ENCODE measurements at places on chromosomes 7 and 10.

DNA sequence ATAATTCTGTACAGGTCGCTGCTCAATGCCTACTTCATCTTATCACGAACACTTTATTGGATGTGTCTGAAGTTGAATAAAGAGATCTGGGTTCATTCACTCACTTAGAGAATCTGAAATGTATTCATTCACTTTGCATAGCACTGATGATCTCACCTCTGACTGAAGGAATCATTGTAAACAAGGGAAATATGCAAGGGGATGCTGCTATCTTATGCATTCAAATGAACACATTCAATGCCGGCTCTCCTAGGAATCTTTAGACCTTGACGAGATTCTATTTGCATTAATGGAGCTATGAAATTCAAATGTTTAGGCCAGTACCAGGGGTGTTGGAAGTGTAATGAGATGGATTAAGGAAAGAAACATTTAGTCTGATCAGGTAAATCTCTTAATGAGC, 200.6 kb upstream of the COBL start:
- no peak for DNase-seq

GRCh38 chr7:140661124-140661523, 11.6 kb upstream of the ADCK2 start:
- no peak for DNase-seq

DNA sequence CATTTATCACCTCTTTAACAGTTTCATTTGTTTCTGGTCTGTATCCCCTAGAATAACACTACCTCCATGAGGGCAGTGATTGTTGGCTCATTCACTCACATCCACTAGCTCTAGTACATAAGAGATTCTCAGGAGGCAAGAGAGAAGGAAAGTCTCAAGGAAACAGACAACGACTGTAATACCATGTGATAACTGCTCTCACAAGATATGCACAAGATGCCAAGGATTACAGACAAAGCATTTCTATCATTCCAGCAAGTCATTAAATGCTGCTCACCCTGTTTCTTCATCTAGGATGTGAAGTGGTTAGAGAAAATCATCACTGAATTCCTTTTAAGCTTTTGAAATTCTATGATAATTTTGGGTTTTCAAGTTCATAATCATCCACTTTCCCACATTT, 115.3 kb downstream of the HIBADH start:
- DNase-seq = peak; percentile 51

DNA sequence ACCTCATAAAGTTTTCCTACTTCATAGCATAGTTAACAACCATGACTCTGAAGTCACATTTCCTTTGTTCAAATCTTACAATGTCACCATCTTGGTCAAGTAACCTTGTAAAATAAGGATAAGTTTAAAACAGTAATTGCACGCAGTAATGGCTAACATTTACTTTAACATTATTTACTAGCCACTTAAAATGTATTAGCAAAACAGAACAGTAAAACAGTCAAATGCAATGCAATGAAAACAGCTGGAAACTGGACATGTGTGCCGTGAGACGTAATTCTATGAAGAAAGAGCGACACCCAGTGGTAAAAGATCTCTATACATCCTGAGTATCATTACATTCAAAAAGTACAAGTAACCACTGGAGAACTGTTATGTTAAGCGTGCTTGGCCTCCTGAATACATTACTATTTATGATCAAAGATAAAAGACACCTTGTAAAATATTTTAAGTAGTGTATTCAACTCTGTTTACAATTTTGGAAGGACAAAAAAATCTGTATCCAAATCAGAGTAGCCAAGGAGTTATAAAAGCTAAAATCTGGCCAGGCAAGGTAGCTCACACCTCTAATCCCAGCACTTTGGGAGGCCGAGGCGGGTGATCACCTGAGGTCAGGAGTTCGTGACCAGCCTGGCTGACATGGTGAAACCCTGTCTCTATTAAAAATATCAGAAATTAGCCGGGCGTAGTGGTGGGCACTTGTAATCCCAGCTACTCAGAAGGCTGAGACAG, 27.2 kb downstream of the ATE1 start:
- DNase-seq = peak; percentile 67

DNA sequence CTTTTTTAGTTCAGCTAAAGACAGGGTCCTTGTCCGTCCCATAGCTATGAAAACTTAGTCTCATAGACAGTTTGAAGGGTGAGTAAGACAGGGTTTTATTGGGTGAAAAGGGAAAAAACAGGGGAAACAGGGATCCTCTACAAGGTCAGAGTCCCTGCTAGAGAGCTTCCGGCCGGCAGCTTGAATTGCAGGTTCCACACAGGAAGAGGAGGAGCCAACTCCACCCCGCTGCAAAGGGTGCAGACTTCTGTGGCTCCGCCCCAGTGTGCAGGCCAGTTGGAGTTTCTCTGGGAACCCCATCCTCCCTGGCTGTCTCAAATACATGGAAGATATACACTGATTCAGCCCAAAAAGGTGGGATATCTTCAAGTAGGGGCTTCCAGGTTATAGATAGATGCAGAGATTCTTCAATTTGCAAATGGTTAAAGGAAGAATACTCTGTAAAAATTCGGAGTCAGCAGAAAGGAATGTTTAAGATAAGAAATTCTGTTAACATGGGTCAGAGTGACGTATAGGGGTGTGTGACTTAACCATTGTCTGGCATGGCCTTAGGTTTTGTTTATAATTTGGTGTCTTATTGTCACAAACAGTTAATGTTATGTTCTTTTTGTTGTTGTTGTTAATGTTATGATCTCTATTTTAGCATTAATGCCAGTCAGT, 34.6 kb upstream of the HECW1 start:
- DNase-seq = peak; percentile 21

DNA sequence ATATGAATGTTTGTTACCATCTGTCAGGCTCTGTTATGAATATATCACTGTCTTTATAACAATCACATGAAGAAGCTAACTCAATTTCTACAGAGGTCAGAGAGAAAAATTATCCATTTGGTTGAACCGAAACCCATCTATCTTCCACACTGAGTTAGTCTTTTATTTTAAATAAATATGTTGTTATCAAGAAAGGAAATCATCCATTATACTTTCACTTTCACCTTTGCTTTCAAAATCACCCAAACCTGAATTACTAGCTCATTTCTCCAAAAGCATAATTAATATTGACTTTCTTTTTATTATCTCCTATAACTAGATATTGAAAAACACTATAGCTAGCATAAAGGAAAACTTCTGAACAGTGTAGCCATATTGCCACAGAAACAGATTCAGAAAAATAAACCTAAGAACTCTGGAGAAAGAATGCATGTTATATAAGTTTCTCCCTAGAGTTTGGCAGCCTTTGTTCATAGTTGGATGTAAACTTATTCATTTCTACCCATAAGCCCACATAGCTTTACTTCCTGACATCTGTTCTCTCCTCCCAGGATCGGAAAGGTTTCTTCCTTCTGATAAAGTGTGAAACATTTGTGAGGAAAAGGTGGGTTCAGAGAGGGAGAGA, 66.0 kb downstream of the NPSR1 start:
- DNase-seq = no peak

DNA sequence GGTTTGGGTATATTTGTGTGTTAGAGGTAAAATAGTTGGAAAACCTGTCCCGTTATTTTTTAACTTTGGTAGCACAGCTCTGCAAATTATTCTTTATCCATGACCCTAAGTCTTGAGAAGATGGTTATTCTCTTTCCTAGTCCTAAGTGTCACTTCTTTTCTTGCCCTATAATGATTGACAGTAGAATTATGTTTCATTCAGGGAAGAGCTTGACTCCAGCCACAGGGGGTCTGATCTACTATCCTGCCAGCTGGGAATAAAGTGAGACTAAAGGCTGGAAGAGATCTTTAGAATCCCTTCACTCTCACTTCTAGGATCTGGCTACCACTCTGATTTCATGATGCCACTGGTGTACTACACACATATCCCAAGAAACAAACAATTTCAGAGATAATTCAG, 90.4 kb downstream of the PHTF2 start:
- no peak for DNase-seq

GRCh38 chr7:95200741-95201140, 123.6 kb downstream of the PON1 start:
- no peak for DNase-seq

DNA sequence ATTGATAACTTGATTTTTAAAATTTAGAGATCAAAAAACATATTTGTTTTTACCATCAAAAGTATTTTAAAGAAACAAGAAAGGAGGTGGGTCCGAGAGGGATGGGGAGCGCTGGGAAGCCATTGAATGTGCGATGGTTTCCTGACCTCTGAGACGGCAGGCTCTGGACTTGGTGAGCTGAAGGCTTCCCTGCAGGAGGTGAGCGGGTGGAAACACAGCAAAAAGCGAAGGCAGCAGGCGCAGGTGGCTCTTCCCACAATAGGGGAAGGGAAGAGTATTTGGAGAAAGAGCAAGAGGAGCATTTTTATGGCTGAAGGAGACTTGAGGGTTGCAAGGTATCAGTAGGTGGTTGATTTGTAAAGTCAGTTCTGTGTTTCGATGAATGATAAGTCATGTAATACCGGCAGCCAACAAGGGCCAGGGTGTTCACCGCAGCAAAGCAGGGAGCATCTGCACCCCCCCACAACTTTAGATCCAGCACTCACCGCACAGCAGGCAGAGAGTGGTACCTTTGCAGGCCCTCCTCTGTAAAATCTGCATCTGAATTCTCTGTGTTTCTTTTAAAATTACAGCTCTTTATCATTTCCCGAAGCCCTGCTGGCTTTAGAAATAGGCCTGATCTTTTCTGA, 10.5 kb downstream of the C10orf53 start:
- DNase-seq = no peak

DNA sequence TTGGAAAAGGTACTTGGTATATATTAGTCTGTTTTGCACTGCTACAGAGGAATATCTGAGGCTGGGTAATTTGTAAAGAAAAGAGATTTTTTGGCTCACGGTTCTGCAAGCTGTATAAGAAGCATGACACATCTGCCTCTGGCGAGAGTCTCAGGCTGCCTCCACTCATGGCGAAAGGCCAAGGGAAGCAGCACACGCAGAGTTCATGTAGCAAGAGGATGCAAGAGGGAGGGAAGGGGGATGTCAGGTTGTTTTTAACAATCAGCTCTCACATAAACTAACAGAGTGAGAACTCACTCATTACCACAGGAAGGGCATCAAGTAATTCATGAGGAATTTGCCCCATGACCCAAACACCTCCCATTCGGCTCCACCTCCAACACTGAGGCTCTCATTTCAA, 484.8 kb upstream of the DPP6 start:
- DNase-seq = no peak

DNA sequence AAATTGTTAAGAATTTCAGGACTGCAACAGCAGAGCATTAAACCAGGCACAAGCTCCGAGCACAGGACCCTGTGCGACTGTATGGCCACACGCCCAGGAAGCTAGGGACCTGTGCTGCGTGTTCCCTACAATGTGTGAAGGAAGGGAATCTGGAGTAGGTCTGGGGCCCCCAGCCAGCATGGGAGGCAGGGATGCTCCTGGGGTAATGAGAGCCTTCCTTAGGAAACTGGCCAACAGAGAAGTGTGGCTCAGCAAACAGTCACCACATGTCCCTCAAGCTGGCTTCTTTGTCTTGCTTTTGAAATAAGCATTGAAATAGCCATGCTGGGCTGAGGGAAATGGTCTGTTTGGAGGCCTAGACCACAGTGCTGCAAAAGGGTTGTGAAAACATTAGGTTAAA, 8.2 kb downstream of the BLNK start:
- DNase-seq = no peak

DNA sequence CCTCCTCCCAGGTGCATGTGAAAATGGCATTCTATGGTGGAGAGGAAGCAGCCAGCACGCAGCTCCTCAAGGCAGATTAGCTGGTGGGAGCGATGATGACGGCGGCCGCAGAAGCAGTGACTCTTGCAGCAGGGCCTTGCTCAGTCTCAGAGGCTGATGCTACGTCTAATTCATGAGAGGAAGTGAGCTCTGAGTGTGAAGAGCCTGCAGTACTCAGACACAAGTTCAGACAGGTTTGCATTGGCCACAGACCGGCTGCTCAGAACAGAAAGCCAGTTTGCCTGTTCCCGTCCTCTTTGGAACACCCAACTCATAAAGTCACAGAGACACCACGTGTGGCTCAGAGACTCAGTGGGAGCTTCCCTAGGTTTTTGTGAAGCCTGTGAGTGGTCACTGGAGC, 136.5 kb downstream of the ADARB2 start:
- DNase-seq = no peak

DNA sequence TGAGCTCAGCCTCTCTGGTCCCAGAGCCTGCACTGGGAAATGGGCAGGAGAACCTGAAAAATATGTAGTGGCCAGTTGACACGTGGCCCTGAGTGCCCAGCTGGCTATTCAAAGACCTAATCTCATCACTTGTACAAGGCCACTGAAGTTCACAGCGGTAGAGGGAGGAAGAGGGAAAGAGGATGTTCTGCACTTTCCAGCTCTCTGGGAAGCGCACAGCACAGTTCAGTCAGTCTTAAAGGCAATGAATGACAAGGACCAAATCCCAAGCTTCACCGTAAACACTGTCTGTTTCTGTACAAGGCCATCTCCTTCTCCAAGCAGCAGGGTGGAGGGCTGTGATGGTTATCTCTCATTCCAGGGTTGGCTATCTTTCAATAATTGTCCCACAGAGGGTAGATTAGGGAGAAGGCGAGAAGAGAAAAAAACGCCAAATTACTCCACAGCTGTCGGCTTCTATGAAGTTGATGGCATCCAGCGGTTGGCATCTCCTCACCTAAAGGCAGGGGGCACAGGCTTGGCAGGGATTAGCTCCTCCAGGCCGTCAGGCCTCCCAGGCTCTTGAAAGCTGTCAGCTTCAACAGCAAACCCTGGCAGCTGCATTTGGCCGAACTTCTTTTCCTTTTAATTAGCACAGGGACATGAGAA, 10.6 kb downstream of the SFMBT2 start:
- no peak for DNase-seq

GRCh38 chr7:147833557-147833956, 757.0 kb upstream of the C7orf33 start:
- no peak for DNase-seq

DNA sequence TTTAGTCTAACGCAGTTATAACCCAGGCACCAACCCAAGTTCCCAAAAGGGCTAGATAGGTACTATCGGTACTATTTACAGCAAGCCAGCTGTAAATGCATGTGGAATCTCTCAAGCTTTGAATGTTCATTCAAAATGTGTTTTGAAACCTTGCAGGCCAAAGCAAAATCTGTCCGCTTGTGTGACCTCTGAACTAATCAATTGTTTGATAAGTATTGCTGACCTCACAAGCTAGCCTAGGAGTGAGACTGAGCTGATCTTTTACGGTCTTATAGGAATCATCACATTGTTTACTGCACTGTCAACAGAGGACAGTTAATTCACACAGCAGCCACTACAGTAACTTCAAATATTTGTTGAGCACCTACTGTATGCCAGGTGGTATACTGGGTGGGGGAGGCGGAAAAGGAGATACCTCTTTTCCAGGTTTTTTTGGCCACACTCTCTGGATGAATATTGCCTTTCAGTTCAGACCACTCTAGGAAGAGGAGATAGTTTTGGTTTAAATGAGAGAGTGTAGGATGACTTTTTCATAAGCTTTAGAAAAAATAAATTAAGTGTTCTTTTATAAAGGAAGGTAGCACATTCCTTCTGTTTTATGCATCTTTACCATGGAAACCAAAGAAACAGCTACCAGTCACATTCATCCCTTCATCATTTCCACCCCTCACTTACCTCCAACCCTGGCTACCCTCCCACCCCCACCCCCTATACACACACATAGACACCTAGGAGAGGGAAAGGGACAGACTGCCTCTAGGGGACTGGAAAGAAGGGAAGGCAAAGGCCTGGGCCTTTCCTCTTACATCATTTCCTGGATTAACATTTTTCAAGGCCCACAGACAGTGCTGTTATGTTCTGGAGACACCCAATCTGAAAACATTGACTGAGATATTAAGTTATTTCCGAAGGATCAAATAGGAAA, 2.4 kb downstream of the PAPSS2 start:
- DNase-seq = peak; percentile 57

GRCh38 chr7:115868369-115868768, 162.2 kb downstream of the TFEC start:
- DNase-seq = no peak

- DNase-seq = no peak
Measured at GRCh38 chr10:91105269-91105668, 115.2 kb upstream of the PCGF5 start.

All from fibroblast of upper back skin (primary cell).